ENCODE measurements at places on chromosomes 7 and 10.
A peak's percentile ranks its signal among the peaks of the same experiment; 100 is the strongest.

GRCh38 chr7:27802999-27803398 is 63.0 kb downstream of the TAX1BP1 start:
- DNase-seq, result no peak

DNA sequence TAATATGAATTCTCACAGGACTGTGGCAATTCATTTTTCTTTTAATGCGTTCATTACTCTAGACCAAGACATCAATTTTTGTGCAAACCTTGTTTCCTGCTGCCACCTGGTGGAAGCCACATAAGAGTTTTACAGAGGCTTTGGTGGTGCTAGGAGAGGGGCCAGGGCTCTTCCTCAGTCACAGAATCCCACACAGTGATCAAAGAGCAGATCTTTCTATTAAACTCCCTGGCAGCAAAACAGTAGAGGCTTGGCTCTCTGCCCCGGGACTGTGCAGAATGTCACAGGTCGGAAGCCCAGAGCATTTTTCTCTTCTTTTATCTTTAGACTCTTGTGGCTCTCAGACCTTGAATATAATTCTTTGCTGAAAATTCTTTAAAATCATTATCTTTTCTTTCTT is 506.4 kb upstream of the C7orf33 start:
- peak; percentile 65 for DNase-seq

- DNase-seq, result no peak
Observed at GRCh38 chr7:116582806-116583444, 58.1 kb downstream of the CAV1 start.

DNA sequence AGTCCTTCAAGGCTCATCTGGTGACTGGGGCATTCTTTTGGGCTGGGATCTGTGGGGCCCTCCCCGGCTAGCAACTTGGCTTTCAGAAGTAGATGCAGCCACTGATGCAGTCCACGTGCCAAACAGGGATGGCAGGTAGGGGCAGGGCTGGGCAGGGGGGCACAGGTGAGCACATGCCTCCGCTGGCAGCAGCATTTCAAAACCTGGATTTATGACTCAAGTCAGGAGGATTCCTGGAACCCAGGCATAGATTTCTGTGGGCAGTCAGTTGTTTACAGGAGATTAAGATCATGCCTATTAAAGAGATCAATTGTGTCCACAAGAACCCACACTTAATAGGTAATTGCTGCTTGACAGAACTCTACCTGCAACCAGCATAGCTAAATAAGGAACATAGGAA is 839 bp upstream of the HABP2 start:
- no peak for DNase-seq

DNA sequence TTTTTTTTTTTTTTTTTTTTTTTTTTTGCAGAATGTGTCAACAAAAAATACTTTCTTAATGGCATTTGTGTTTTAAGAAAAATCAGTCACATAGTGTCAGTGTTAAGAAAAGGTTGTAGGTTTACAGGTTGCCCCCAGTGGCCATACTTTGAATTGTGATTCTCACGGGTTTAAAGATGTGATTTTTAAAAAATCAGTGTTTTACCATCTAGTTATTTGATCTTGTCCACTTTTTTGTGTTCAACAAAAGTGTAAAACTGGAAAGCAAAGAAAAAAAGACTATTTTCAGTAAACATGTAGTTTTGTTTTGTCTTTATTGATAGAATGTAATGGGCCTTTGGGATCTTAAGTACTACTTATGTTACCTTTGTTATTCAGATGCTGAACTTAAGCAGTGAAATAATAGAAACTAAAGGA is 25.7 kb downstream of the SUV39H2 start:
- DNase-seq, result no peak

DNA sequence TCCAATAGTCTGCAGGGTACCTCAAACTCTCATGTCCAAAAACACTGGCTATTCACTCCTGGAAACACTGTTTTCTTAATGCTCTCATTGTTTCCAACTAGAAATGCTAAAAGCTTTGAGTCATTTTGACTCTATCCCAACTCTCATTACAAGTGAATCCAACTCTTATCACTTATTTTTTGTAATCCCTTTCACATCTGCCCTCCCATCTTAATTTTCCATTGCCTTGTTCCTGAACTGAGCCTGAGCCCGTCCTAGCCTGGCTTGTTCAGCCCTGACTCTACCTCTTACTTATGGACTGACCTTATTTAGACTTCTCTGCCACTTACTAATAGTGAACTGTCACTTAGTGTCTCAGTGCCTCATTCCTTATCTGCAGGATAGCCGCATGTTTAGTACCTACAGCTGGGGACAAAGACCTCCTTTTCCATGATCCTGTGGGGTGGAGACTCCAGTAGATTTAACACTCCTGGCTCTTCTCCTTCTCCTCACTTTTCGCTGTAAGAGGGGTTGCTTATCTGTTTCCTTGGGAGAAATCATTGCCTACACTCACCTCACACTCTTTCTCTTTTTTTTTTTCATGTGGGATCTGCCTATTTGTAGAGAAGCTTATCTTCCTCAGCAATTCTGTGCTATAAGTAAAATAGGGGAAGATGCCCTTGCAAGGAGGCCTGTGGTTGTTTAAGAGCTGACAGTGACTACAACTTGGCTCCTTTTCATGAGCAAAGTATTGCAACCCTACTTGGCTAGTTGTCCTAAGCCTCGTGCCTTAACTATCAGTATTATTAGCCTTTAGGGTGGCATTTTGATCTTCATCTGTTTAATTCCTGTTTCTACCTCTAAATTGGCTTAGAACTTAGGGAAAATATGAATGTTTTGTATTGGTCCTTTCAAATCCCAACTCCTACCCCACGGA is 56.4 kb downstream of the SLC16A12 start:
- DNase-seq, result no peak

- no peak for DNase-seq
Observed at GRCh38 chr7:124915242-124915641, 14.4 kb downstream of the POT1 start.

GRCh38 chr7:37698276-37698675 is 14.7 kb downstream of the GPR141 start:
- no peak for DNase-seq

Data from right renal pelvis (tissue), 4 donors.